ENCODE measurements at places on chromosomes 12 and 14. TPM values are rescaled to one million over a fixed set of nuclear protein-coding genes. Genes with fewer than 3 reads are reported as not detected.

KRT74 gene
- 2.9 TPM for total RNA-seq

FAM181A gene
- total RNA-seq = not detected

METTL1 gene
- total RNA-seq = 1.5 TPM

NRDE2 gene
- total RNA-seq = 6.9 TPM

CMKLR1 gene
- total RNA-seq = 6.2 TPM
